GM19239 (cell line): ENCODE measurements at places on chromosomes 7 and 10.

- no peak for DNase-seq
Observed at GRCh38 chr7:123746055-123746454, 2.7 kb downstream of the WASL start.

DNA sequence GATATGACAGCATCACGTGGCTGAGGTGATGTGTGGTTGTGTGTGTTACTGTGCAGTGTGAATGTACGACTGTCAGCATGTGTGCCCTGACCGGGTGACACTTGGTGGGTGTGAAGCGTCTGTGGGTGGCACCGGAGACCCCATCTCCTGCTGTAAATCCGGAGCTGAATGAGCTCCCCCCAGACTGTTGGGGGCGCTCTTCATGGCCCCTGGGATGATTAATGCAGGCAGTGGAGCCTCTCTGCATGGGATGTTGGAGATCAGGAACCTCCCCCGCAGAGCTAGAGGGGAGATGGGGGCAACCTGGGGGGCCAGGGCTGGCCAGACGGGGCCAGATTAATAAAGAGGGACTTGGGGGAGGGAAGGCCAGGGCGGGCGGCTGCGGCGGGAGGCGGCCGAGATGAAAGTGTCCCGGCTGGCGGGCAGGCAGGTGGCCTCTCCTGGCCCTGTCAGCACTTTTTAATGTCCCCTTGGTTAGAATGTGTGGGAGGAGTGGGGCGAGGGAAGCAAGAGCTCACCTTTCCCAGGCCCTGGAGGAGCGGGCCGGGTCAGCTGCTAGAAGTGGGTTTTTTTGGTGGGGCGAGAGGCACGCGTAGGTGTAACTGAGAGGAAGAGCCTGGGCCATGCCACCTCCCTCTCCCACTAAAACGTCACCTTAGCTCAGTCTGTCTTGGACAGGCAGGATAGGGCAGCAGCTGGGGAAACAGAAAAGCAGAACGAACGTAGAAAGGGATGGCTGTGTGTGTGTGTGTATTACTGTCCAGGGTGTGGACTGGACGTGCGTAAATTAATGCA, 34.1 kb downstream of the HIF1AN start:
- DNase-seq = no peak

- DNase-seq = no peak
Observed at GRCh38 chr10:27717861-27718260, 27.8 kb downstream of the MKX start.

GRCh38 chr7:34900891-34901513, 136.3 kb downstream of the DPY19L1 start:
- peak; percentile 13 for DNase-seq

- DNase-seq = no peak
Observed at GRCh38 chr10:74153123-74153522, 2.1 kb downstream of the ADK start.

GRCh38 chr7:4733936-4734528, 41.4 kb upstream of the AP5Z1 start:
- no peak for DNase-seq

DNA sequence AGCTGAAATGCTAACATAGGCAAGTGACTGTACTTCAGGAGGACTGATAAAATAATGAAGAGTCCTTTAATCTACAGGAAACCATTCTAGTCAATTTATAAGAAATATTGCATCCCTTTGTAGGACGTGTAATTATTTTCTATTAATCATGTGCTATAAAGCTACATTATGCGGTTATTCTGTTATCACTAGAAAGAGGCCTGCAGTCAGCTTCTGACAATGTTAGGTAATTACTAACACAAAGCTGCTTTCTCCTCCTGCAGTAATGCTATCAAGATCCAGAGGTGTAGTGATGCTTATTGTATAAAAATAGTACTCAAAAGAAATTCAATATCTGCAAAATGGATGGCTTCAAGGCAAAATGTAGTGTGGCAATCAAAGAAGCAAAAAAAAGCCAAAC, 191.1 kb downstream of the SKAP2 start:
- no peak for DNase-seq

DNA sequence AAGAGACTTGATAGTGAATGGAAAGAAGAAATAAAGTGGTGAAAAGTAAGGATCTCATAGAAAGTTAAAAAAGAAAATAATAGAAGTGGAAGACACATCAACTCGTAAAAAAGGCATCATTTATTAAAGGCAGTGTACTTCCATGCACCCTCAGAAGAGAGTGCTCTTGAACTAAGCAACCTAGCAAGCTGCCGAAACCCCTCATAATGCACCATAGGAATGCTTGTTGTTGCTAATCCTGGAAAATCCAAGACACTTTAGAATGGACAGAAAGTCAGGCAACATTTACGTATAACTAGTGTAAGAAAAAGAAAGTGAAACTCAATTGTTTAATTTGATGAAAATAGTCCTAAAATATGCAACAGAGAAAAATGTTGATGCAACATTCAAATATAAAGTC, 12.8 kb downstream of the TFPI2 start:
- no peak for DNase-seq

DNA sequence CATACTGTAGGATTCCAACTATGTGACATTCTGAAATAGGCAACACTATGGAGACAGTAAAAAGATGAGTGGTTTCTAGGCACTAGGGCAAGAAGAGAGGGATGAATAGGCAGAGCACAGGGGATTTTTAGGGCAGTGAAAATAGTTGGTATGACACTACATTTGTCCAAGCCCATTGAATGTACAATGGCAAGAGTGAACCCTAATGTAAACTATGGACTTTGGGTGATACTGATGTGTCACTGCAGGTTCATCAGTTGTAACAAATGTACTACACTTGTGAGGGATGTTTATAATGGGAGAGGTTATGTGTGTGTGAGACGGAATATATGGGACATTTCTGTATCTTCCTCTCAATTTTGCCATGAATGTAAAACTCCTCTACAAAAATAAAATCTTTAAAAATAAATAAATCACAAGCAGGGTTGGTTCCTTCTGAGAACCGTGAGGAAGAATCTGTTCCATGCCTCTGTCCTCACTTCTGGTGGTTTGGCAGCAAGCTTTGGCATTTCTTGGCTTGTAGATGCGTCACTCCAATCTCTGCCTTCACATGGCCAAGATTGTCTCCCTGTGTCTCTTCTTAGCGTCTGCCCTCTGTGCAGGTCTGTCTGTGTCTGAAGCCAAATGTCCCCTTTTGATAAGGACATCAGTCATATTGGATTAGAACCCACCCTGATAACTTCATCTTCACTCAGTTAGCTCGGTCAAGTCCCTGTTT, 83.1 kb upstream of the AGBL3 start:
- DNase-seq = no peak

DNA sequence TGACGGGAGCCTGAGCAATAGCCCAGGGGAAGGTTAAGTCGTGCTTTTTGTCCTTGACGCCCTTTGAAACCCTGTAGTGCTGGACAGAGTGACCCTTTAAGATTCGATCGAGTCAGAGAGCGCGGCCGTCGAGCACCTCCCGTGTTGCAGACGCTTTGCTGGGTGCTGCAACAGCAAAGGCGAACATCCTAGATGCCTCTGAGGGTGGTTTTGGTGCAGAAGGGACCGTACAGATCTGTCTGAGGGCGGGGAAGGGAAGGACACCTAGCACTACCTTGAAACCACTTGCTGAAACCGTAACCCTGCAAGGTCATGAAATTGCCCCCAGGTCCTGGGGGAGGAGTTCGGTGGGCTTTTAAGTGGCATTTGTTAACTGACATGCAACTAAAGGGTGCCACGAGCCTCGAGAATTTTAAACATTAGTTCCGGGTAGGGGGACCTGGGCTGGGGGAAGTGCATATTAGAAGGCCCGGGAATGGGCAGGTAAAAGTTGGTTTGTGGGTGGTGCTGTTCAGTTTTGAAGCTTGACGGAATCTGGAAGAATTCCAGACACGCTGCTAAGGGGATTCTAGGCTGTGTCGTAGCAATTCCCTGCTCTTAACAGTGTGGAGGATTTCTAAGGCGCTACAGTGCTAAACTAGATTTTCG, 786 bp downstream of the ATP5F1C start:
- no peak for DNase-seq

- no peak for DNase-seq
Observed at GRCh38 chr7:33107136-33108066, 1.8 kb downstream of the RP9 start.

DNA sequence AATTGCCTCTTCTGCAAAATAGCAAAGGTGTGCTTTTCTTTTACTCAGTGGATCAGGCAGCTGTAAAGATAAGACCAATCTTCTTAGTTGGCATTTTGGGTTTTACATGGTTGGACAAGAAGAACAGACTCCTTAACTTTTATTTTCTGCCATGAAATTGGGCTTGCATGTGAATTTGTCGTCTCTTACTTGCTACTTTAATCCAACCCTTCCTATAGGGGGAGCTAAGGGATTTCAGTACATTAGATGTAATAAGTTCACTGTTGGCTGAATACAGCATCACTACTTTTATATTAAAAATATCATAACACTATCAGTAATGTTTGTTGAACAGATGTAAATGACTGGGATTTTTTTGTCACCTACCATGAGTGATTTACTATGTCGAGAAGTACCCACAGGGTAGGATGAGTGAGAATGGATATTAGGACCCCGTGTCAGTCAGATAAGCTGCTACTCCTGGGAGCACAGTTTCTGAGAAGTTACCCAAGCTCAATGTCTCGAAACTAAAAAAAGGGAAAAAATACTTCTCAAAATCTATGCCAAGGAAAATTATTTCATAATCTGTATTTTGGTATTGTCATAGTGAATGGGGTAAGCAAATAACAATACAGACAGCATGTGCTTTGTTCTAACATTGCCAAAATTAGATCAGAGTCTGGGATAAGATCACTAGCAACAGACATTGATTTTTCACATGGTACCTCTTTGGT, 127.4 kb upstream of the AGR3 start:
- no peak for DNase-seq

- DNase-seq = no peak
Observed at GRCh38 chr10:49645417-49645816, 31.6 kb downstream of the CHAT start.
